ENCODE measurements at places on chromosomes 4 and X.

DNA sequence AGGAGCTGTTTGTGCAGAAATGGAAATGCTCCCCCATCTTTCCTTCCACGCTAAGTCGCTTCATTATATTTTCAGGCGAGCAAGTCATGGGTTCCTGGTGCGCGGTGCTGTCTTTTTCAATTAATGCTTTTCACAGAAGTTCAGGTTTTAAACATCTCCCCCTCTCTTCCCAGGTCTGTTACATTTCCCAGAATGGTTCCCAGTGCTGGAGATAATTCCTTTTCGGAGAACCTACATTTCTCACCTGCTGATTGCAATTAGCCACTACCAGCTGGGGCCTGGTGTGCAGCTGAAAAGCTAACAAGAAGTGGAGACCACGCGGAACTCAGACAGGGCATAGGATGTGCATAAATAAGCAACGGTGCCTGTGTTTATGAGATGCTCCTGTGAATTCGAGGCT is 217.8 kb downstream of the MID1IP1 start:
- DNase-seq, result no peak
- H3K27ac ChIP-seq, result no peak overlapping the region
- no peaks in the 10 kb centered on the region for H3K27me3 ChIP-seq
- peaks cover 40% of the 10 kb centered on the region for H3K4me1 ChIP-seq

GRCh38 chr4:89939994-89940393 is 45.3 kb downstream of the MMRN1 start:
- DNase-seq, result no peak

- H3K27ac ChIP-seq, result no peak overlapping the region
- no peak for DNase-seq
- H3K4me1 ChIP-seq, result peaks cover 30% of the 10 kb centered on the region
- H3K36me3 ChIP-seq, result no peaks in the 10 kb centered on the region
- peaks cover 2% of the 10 kb centered on the region for H3K27me3 ChIP-seq
- H3K4me3 ChIP-seq, result no peak overlapping the region
These were observed 102.9 kb upstream of the PAQR3 start for GRCh38 chr4:79042079-79042674.

GRCh38 chr4:116015062-116015461 is 901.6 kb upstream of the NDST4 start:
- no peak overlapping the region for H3K27ac ChIP-seq
- no peaks in the 10 kb centered on the region for H3K27me3 ChIP-seq
- DNase-seq, result no peak
- H3K4me3 ChIP-seq, result no peak overlapping the region
- peaks cover 4% of the 10 kb centered on the region for H3K36me3 ChIP-seq
- no peaks in the 10 kb centered on the region for H3K4me1 ChIP-seq

DNA sequence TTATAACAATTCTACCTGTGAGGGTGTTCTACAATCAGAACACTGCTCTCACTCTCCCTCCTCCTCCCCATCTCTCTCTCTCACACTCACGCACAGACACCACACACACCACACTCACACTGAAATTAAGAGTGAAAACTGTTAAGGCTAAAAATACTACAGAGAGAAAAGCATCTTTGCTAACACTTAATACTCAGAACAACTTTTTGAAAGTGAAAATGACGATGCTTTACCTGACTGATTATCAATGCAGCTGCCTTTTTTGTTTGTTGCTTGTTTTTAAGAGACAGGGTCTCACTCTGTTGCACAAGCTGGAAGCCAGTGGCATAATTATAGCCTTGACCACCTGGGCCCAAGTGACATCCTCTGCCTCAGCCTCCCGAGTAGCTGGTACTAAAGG is 222.4 kb downstream of the APBB2 start:
- H3K4me1 ChIP-seq, result peaks cover 10% of the 10 kb centered on the region
- peak overlapping the region; percentile 14 for H3K27ac ChIP-seq
- DNase-seq, result no peak
- no peaks in the 10 kb centered on the region for H3K36me3 ChIP-seq
- H3K4me3 ChIP-seq, result no peak overlapping the region

DNA sequence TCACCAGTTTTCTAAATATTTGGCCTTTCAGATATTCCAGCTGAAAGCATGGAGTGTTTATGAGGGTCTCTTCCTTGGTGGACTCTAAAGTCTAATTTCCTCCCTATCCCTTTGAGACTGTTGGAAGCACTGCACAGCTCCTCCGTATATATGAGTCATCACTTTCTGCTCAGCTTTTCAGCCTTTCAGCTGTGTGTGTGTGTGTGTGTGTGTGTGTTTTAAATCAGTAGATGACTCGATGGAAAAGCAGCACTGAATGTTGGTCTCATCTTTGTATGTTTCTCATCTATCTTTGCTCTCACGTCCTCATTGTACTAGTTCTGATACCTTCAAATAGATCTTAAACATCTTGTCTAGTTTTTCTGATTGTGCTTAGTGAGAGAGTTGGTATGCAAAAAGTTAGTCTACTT is 81.6 kb downstream of the ZFX start:
- no peak overlapping the region for H3K27ac ChIP-seq
- no peaks in the 10 kb centered on the region for H3K27me3 ChIP-seq
- DNase-seq, result no peak
- no peaks in the 10 kb centered on the region for H3K4me1 ChIP-seq

DNA sequence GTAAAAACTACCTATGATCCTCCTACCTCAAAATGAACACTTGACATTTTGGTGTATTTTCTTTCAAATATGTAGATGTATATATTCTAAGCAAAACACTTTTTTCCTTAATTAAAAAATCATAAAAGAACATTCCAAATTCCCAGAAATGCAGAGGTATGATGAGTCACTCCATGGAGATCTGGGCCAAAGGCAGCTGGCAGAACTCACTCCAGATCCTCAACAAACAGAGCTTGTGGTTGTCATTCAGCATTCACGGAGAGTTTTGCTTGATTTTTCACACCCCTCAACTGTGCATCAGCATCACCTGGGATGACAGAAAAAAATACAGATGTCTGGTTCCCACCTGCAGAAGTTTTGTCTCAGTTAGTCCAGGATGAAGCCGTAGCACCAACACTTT is 144.6 kb downstream of the KIT start:
- H3K4me3 ChIP-seq, result no peak overlapping the region
- no peak overlapping the region for H3K27ac ChIP-seq
- DNase-seq, result no peak
- H3K27me3 ChIP-seq, result no peaks in the 10 kb centered on the region

GRCh38 chr4:2254665-2255500 is 7.0 kb downstream of the MXD4 start:
- H3K4me1 ChIP-seq, result no peaks in the 10 kb centered on the region
- no peak overlapping the region for H3K27ac ChIP-seq
- no peak overlapping the region for H3K4me3 ChIP-seq
- no peak for DNase-seq
- H3K36me3 ChIP-seq, result peaks cover 3% of the 10 kb centered on the region

DNA sequence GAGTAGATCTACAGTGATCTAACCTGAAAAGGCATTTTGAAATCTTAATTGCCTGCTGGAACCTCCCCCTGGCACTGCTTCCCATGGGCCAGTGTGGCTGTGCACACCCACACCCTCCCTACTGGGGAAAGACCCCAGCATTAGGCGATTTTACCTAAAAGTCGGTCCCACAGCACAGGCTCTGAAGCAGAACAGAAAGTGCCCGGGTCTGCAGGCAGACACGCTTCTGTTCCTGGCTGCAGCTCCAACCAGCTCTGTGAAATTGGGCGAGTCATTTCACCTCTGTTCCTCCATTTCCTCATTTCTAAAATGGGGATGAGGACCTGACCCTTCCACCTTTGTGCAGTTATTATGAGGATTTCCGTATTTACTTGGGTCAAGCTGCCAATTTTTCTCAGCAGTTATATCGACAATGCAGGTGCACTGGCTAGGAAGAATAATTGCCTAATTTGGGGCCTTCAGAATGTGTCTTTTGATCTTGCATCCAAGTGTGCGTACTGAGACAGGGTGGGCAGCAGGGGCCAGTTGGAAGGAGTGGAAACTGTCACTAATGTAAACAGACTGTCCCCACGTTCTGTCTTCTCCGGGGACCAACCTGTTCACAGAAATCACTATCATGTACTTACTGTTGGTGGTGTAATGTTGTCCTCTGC is 7.1 kb downstream of the KLF3 start:
- H3K27ac ChIP-seq, result peak overlapping the region; percentile 97
- H3K4me3 ChIP-seq, result no peak overlapping the region
- peaks cover 90% of the 10 kb centered on the region for H3K4me1 ChIP-seq
- H3K36me3 ChIP-seq, result peaks cover 5% of the 10 kb centered on the region
- DNase-seq, result no peak

DNA sequence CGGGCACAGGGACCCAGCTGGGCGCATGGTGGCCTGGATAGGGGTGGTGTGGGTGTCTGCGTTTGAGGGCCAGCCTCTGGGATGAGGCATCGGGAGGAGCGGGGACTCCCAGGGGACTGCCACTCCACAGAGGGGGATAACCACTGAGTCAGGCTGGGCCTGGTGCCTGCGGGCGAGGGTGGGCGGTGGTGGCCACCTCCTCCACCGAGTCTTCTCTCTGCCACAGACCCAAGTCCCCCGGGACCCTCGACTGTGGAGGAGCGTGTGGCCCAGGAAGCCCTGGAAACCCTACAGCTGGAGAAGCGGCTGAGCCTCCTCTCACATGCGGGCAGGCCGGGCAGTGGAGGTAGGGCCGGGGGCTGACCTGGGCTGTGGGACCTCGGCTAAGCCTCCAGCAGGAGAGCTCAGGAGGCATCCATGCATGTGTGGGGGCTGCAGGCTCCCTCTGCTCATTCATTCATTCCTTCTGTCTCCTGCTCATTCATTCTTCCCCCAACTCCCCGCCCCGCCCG is 26.4 kb downstream of the DOK7 start:
- H3K27ac ChIP-seq, result no peak overlapping the region
- H3K4me1 ChIP-seq, result no peaks in the 10 kb centered on the region
- peaks cover 52% of the 10 kb centered on the region for H3K27me3 ChIP-seq
- H3K4me3 ChIP-seq, result no peak overlapping the region

- H3K4me1 ChIP-seq, result no peaks in the 10 kb centered on the region
- no peak for DNase-seq
- H3K27me3 ChIP-seq, result no peaks in the 10 kb centered on the region
These were observed 577.0 kb downstream of the FAT4 start for GRCh38 chr4:125891597-125892258.

DNA sequence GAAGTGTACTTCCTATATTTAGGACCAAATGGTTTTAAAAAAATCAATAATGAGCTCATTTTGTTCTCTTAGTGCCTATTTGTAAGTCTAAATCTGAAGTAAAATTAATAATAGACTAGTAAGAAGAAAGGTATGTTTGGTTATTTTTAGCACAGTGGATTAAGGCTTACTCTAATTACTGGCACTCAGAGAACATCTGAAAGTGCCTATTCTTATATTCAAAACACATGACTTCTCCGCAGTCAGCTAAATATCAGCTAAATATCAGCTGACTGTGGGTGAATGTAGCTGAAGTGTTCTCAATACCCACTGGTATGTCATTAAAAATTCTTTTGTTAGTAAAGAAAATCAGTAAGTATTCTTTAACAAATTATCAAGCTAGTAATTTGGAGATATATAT is 6.0 kb downstream of the AP1S2 start:
- no peak overlapping the region for H3K27ac ChIP-seq
- no peak for DNase-seq
- peaks cover 31% of the 10 kb centered on the region for H3K36me3 ChIP-seq
- H3K4me3 ChIP-seq, result no peak overlapping the region
- peaks cover 33% of the 10 kb centered on the region for H3K4me1 ChIP-seq
- no peaks in the 10 kb centered on the region for H3K27me3 ChIP-seq

- peak overlapping the region; percentile 19 for H3K27ac ChIP-seq
- peaks cover 11% of the 10 kb centered on the region for H3K36me3 ChIP-seq
- H3K4me1 ChIP-seq, result peaks cover 5% of the 10 kb centered on the region
These were observed 50.4 kb downstream of the PDK3 start for GRCh38 chrX:24515447-24515846.

DNA sequence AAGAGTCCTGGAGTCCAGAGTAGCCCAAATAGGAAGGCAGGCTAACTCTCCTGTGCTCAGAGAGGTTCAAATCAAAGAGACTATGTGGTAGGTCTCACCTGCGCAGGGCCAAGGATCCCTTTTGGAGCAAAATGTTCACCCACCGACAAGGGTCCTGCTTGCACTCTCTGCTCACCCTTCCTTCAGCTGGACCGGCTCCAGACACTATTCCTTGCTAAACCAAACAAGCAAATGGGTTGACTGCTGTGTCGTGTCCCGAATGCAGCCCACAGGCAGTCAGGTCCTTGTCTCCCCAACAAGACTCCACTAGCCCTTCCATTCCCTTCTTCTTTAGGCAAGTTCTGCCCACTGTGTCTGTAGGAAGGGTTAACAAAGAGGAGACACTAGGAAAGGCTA is 760 bp downstream of the TRMT2B start:
- H3K36me3 ChIP-seq, result peaks cover 3% of the 10 kb centered on the region
- H3K4me1 ChIP-seq, result no peaks in the 10 kb centered on the region
- H3K27me3 ChIP-seq, result no peaks in the 10 kb centered on the region

GRCh38 chr4:71257761-71258160 is 81.1 kb upstream of the SLC4A4 start:
- no peak for DNase-seq
- H3K36me3 ChIP-seq, result peaks cover 32% of the 10 kb centered on the region
- H3K27ac ChIP-seq, result peak overlapping the region; percentile 27
- H3K4me1 ChIP-seq, result peaks cover 55% of the 10 kb centered on the region

DNA sequence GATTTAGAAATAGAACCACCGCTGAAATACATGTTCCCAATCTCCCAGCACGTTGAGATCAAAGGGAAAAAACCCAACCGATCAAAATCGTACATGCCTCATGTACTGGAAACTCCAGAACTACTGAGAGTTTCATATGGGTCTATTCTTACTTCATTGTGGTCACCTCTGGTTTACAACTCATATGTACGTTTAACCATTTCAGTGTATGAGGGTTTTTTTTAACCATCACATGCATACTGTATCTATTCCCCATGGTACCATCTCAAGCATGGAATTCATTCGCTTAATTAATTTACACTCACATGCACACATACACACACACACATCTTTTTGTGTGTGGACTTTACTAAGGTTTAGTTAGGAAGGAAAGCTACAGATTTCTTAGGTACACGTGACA is 46.0 kb upstream of the CLNK start:
- peaks cover 2% of the 10 kb centered on the region for H3K27me3 ChIP-seq
- DNase-seq, result no peak
- no peaks in the 10 kb centered on the region for H3K36me3 ChIP-seq
- peaks cover 2% of the 10 kb centered on the region for H3K4me1 ChIP-seq
- H3K4me3 ChIP-seq, result no peak overlapping the region

- H3K27ac ChIP-seq, result no peak overlapping the region
- H3K36me3 ChIP-seq, result no peaks in the 10 kb centered on the region
- DNase-seq, result no peak
- H3K27me3 ChIP-seq, result no peaks in the 10 kb centered on the region
- H3K4me1 ChIP-seq, result peaks cover 18% of the 10 kb centered on the region
These were observed 63.3 kb upstream of the PRPS1 start for GRCh38 chrX:107565015-107565414.

- peaks cover 15% of the 10 kb centered on the region for H3K27me3 ChIP-seq
- no peaks in the 10 kb centered on the region for H3K4me1 ChIP-seq
- no peak overlapping the region for H3K27ac ChIP-seq
- H3K36me3 ChIP-seq, result no peaks in the 10 kb centered on the region
These were observed 189.6 kb upstream of the NHS start for GRCh38 chrX:17185431-17185830.

- H3K36me3 ChIP-seq, result no peaks in the 10 kb centered on the region
- H3K4me3 ChIP-seq, result no peak overlapping the region
- DNase-seq, result no peak
- no peaks in the 10 kb centered on the region for H3K27me3 ChIP-seq
These were observed 77.6 kb upstream of the PCDH7 start for GRCh38 chr4:30642567-30642966.

Data from progenitor cell of endocrine pancreas (in vitro differentiated cells).